ENCODE measurements at places on chromosomes 5 and 9.
A peak's percentile ranks its signal among the peaks of the same experiment; 100 is the strongest.

DNA sequence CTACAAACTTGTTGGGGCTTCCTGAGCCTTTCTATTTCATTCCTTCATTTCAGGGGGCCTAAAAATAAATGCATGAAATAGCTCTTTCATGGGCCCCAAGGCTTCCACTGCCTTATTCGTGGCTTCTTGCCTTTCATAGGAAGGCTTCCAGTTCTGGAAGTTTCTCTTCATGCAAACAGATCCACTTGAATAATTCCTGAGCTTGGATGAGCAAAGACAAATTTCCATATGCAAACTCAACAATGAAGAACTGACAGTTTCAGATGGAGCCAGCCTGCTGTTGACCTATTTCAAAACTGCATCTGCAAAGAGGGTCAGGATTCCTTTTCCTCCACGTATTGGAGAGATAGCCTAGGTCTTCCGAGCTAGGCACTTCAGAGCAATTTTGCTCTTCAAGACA is 142.1 kb downstream of the MLLT3 start:
- DNase-seq: no peak

GRCh38 chr5:134777366-134777765 is 18.8 kb downstream of the DDX46 start:
- no peak for DNase-seq

DNA sequence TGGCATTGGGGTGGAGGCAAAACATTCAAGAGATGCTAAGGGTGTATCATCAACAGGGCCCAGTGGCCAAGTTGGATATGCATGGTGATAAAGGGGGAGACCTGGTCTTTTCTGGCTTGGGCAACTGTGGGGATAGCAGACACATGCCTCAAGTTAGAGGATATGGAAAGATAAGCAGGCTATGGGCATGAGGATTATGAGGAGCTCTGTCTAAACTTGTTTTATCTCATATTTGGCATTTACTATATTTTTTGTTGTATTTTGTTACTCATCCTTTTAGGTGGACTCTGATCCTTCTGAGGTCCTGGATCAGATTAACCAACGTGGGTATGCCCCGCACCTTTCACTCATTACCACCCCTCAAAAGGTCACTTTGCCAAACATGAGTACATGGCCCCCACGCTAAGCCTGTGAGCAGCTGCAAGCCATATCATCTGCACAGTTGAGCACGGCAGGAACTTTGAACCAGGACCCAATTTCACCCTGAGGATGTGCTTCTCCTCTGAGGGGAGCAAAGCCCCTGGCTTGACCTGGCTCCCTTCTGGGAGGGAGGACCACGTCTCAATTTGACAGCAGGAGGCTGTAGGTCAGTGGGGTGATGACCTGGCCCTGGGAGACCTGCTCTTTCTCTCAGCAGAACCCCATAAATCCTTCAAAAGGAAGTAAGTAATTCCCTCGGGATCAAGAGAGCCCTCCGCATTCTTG is 71.1 kb upstream of the CD180 start:
- DNase-seq: no peak

DNA sequence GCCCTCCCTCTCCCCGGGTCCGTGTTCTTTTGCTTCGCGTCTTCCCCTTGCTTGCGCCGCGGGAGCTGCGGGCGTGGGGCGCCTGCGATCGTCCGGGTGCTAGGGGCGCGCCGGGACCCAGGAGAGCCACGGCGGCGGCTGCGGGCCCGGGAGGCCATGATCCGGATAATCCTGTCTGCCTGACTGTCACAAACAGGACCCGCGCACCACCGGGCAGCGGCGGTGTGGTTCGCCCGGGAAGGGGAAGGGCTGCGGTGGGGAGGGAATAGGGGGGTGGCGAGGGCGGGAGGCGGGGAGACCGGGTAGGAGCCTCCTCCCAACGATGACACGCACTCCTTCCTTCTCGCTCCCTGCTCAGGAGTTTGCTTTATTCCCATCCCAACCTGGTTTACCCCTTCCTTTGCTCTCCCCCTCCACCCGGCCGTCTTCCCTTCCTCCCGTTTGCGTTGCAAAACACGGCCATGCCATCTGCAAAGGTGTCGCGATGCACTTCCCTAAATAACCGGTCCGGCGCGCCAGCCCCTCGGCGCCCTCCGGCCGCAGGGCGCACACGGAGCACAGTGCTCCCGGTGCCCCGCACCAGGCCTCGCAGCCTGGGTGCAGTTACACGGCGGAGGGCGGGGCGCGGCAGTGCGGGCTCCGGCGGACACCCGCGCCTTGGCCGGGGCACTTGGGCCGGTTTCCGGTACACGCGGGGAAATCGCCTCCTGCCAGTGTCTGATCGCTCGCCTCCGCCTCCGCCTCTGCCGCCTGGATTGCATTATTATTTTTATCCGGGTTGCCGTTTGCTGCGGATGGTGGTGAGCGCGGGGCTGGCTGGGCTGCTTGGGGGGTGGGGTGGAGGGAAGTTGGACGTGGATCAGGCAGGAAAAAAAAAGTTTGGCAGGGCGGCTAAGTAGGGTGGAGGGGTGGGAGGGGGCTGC is 1.5 kb downstream of the SMARCA2 start:
- peak; percentile 71 for DNase-seq

- DNase-seq: peak; percentile 29
Measured at GRCh38 chr5:76715736-76716455, at the start of gene F2R. Gene F2R, plus strand, starts transcription at chr5:76716126. Its CDS starts 182 bp downstream, at chr5:76716308.

GRCh38 chr5:93247105-93247504 is 333.9 kb downstream of the NR2F1-AS1 start:
- no peak for DNase-seq

- no peak for DNase-seq
Measured at GRCh38 chr5:158451993-158452672, 593.2 kb upstream of the CLINT1 start.

DNA sequence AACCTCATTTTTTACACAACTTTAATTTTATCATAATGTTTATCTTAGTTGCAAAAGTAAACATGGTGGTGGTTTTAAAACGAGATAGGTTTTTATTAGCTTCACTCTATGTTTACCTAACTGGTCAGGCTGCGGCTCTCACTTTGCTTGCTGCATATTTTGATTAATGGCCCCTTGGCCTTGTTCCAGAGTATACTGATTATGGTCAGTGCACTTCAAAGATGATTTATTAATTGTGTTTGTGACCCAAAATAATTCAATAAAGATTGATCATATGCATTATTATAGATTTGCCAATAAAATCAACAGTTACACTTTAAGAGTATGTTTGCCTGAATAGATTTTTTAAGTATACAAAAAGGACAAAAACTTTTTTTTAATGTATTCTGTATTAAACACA is 188.0 kb downstream of the XRCC4 start:
- peak; percentile 78 for DNase-seq

GRCh38 chr5:90289837-90290236 is 119.7 kb downstream of the CETN3 start:
- DNase-seq: no peak

DNA sequence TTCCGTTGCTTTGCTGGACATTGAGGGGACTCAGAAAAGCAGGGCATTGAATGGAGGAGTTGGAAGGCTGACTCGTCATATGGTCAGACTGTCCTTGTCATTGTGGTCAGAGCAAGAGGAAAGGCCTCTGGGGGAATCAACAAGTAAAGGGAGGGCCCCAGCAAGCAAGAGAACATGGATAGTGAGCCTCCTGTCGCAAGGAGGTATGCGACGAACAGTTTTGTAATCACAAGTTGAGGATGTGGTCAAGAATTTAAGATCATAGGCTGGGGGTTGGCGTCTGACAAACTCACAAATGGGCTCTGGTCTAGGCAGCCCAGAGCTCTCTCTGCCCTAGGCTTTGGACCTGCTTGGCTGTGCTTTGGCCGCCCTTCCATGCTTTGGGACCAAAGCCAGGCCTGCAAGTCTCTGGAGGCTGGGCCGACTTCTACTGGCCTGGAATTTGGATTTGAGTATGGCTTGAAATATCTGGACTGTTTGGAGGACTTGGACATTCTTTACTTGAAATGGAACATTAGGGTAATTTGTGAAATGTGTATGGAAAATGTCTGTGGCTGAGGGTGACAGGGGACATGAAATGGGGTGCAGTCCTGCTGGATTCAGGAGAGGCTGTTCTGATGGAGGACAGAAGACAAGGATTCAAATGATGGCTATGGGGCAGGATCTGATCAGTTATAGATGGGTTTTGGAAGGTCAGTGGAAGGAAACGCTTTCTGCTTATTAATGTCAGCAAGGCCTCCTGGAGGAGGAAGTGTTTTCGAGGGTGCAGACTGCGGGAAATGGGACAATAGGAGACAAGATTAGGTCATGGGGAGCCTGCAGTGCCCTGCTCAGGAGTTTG is 19.2 kb upstream of the NDST1 start:
- peak; percentile 73 for DNase-seq

GRCh38 chr9:100690438-100690837 is 112.6 kb downstream of the CAVIN4 start:
- DNase-seq: peak; percentile 24

GRCh38 chr5:166962461-166962860 is 1329.0 kb upstream of the WWC1 start:
- no peak for DNase-seq

DNA sequence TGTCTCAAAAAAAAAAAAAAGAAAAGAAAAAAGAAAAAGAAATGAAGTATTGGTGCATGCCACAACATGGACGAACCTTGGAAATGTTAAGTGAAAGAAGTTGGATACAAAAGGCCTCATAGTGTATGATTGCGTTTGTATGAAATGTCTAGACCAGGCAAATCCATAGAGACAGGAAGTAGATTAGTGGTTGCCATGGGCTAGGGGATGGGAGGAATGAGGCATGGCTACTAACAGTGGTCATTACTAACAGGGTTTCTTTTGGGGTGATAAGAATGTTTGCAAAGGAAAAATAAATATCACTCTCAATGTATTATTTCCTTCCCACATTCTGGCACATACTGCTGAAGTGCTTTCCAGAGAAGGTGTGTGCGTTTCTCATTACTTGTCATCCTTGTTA is 44.1 kb downstream of the UGCG start:
- DNase-seq: no peak

DNA sequence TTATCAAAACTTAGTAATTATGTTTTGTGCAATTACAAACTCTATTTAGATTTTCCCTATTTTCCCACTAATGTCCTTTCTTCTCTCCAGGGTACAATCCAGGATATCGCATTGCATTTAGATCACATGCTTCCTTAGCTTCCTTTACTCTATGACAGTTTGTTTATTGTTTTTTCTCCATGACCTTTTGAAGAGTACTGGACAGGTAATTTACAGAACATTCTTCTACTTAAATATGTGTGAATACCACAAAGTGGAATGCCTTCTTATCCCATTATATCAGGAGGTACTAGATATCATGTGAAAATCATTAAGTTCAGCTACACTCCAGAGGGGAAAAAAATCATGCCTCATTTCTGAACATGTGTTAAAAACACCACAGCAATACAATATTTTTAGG is 776.6 kb upstream of the CDH9 start:
- no peak for DNase-seq

DNA sequence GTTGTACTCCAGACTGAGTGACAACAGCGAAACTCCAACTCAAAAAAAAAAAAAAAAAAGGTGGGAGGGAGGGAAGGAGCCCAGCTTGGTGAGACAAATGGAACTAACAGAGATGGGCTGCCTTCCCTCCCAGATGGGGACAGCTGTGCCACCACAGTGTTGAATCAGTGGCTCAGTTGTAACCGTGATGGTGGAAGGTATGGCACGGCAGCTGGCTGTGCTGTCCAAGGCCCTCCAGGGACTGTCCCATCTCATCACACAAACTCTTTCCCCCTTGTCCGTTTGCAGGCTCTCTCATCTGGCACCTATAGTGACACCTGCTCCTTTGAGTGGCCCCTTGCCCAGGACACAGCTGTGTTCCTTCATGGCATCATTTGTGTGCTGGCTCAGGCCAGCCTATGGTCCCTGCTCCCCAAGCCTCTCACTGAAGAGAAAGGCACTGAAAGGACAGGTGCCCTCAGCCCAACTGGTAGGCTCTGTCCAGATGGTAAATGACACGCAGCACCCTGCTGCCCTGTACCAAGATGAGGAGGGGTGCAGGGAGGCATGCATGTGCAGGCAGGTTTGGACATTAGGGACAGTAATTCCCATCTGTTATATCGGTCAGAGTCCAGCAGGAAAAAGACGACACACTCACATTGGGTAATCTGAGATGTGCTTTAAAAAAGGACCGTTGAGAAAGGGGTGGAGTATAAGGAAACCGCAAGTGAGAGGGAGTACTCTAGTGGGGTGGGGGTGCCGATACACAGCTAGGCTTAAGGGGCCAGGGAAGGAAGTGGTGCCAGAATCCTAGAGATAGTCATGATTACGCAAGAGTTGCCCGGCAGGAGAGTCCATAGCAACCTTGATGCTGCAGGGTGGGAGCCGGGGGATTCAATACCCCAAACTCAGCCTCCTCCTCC is 4.3 kb downstream of the SMIM33 start:
- DNase-seq: no peak

DNA sequence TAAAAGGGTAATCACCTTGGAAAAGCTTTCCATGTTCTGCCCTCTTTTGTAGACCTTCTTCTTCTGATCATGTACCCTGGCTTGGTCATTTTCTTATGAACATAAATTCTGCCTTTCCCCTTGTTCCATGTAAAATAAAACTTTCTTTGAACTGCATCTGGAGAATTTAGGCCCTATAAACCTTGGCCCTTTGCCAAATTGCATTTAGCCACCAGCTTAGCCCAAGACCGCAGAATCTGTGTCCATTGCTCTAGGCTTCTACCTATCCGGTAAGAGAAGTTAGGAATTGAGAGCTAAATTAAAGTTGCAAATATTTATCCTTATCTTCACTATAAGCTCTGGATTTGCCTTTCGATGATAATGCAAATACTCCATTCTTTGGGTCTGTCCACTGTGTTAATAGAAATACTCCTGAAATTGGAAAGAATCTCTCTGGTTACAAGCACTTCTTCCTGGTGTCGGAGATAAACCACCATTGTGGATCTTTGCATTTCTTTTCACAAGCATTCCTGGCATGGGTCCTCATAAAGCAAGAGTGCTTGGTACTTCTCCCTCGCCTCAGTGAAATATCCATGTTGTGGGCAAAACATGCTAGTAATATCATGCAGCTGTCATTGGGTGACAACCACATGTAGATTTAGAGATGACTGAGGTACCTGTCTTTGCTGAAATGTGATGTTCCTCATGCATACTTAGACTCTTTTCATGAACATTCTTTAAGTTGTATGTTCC is 698.0 kb upstream of the WWC1 start:
- no peak for DNase-seq

DNA sequence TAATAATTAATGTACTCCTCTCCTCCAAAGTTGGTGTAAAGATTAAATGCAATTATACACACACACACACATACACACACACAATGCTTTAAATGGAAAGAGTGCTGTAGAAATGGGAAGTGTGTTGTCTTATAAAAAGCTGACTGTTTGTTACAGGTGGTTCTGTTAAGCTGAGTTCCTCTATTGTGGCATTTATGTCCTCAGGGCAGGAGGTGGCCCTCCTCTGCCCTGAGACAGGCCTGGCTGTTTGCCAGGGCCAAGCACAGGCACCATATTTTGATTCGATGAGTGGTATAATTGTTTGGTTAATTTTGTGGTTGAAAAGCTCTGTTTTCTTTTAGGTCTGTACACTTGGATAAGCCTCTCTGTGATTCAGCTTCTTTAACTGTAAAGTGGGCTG is 573.9 kb downstream of the KIF4B start:
- no peak for DNase-seq
